ENCODE measurements at places on chromosomes 3 and 15.

- DNase-seq: no peak
Observed at GRCh38 chr3:70849911-70850699, 537.7 kb upstream of the MDFIC2 start.

DNA sequence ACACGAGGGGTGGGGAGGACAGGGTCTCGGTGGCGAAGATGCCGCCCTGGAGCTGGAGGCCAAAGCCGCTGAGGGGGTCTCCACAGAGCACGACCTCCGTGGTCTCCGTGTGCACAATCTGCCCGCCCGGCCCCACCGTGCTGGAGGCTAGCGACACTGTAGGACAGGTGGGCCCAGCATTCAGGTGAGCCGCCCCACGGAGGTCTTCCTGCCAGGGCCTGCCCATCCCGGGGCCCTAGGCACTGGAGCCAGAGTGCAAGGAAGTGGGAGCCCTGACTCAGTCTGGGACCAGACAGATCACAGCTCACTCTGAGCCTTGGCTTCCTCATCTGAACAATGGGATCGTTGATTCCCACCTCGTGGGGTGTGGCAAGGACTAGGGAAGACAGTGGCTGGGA, 25.8 kb downstream of the GRIP2 start:
- no peak for DNase-seq

DNA sequence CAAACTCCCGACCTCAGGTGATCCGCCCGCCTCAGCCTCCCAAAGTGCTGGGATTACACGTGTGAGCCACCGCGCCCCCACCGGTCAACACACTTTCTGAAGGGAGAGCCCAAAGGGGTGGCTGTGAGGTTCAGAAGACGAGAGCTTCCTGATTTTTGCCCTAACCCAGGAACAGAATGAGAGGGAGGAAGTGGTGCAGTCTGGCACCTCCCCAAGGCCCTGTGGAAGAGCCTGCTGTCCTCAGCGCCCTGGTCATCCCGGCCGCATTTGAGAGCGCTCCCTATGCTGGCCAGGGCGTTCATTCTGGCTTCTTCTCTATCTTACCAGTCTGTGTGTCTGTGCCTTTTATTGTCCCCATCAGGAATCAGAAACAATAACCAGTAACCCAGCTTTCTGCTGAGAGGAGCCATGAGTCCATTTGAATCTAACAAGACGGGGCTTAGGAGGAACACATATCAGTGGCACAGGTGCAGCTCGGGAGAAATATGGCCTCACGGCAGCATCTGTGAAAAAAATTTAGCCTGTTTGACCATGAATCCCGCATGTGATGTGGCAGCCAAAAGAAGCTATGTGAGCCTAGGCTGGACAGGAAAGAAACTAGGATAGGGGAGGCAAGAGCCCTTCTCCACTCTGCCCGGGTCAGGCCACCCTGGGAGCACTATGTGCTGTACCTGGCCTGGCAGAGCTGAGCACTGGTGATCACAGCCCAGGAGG, 12.9 kb downstream of the BDH1 start:
- DNase-seq: no peak

DNA sequence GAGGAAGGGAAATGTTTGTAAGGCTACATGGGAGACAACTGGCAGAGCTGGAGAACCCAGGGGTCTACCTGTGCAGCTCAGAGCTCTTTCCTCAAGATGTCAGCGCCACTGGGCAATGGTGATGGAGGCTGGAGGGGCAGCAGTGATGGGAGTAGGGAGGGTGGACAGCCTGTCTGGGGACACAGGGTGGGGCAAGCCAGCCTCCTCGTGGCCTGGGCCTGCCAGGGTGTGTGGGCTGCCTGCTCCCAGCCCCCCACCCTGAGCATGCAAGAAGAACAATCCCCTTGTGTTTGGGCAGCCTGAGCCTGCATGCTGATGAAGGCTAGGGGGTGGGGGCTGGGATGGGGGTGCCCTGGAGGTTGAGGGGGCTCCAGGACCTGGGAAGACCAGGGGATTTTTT, 1.2 kb downstream of the PCBP4 start:
- no peak for DNase-seq

DNA sequence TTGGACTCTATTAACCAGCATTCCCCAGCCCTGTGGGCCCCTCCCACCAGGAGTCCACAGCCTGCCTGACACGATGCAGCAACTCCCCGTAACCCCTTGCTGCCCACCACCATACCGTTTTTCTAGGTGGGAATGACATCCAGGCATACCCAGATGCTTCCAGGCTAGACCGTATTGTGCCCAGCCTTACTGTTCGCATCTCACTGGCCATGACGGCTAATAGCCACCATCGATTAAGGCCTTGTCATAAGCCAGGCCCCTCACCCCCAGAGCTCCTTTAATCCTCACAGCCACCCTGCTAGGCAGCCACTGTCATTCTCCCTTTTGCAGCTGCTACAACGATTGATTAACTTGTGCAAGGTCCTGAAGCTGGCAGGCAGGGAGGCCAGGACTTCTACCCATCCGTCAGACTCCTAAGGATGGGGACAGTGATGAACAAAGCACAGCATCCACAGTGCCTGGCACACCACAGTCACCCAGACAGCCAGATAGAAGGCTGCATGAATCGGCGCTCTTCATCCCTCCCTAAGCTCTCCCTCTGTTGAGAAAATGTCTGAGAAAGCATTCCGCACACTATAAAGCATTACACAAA, 60.0 kb upstream of the FLNB start:
- no peak for DNase-seq

- DNase-seq: no peak
Observed at GRCh38 chr15:39587731-39588530, 7.1 kb downstream of the THBS1 start.

DNA sequence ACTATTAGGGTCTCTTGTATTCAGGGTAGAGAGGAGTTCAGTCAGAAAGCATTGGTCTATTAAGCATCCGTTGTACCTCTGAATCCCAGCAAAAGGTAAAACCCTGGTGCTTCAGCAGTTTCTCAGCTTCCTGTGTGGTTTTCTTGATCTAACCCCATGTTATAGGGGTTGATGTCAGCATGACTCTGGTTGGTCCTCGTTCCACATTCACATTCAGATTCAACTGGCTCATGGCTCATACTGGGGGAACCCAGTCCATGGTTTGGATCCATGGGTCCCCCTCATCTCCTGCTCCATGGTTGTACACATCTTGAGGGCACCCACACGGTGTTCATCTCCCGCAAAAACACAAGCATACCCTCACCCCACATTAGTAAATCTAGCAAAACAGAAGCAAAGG, 47.7 kb upstream of the C2CD4B start:
- no peak for DNase-seq

DNA sequence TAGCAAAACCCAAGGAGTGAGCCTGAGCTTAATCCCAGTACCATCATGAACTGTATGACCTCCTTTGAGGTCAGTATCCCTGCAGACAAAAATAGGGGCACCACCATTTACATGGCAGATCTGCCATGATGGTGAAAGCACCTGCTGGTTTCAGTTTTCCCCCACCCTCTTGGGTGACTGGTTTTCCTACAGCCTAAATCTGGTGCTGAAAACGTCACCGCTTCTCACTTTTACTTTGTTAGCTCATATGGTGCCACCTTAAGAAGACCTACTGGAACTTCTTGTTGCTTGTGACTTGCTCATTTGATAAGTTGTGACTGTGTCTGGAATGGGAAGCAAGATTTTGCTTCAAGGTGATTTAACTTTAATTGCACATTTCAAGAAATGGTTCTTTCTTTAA, 5.1 kb downstream of the PPP1R2 start:
- DNase-seq: no peak

DNA sequence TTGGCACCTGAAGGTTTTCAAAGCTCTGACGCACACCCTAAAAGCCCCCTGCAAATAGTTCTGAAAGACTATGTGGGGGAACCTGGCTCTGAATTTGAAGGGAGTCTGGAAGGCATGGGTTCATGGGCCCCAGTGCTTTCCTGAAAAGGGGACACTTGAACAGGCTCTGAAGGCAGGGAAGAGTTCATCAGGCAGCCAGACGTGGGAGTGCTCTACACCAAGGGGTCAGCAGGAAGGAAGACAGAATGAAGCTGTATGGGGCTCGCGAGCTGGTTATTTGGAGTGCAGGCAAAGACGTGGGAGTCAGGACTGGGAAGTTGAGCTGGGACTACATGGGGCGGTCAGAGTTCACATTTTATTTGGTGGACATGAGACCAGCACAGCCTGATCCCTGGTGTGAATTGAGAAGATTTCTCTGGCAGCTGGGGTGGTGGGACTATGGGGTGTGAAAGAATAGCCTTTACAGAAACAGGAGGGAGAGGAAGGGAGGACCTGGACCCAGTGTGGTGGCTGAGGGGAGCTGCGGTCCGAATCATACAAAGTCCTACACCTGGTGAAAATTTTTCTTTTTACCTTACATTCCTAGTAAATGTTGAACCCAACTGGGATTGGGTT, 12.6 kb downstream of the ABHD6 start:
- DNase-seq: no peak

DNA sequence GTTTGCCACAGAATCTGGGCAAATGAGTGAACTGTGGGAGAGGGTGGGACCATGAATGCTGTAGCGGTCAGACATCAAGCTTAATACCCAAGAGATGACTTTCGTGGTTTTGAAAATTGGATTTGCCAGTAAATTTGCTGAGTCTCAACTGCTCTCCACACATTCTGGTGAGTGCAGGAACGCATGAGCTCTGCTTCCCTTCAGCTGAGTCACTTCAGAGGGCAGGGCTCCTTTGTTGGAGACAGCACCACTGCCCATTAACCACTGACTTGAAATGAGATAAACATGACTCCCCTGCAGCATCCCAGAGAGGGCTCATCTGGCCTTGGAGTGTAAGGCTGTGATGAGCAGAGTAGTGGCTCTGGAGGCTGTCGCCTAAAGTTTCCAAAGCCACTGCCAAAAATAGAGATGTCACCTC, 22.6 kb downstream of the RARRES1 start:
- no peak for DNase-seq

- no peak for DNase-seq
Observed at GRCh38 chr3:172270557-172271166, 177.6 kb downstream of the GHSR start.

- DNase-seq: no peak
Observed at GRCh38 chr3:11717768-11718636, 74.3 kb upstream of the VGLL4 start.

DNA sequence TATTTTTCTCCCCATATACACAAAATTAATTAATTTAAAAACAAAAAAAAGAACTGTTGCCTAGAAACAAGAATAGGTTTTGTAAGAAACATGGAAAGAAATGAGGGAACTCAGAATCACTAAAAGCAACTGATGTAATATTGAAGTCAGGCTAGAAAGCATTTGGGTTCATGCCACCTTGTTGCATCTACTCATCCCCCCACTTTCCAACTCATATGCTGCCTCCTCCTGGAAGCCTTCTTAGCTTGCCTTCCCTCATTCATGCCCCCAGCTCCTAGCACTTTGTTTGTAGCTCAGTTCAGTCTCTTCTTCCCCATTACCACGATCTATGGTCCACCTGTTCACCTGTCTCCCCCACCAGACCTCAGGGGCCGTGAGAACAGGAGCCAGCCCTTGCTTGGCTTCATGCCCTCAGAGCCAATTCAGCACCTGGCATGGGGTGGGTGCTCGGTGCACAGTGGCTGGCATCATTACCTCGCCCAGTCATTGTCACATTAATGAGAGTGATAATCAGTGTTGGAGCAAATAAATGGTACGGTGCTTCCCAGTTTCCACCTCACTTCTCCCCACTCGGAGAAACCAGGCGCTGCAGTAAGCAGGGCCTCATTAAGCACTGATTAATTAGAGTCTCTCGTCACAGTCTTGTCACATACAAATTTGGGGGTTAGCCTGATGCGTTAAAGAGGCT, 62.4 kb upstream of the SLC6A1 start:
- DNase-seq: no peak

- DNase-seq: no peak
Observed at GRCh38 chr15:44023176-44023575, 171.9 kb downstream of the FRMD5 start.

GRCh38 chr15:88221836-88222235, 34.7 kb downstream of the NTRK3 start:
- no peak for DNase-seq

- no peak for DNase-seq
Observed at GRCh38 chr3:29348316-29348715, 67.4 kb downstream of the RBMS3 start.

GRCh38 chr3:153045150-153045549, 116.9 kb upstream of the RAP2B start:
- no peak for DNase-seq

DNA sequence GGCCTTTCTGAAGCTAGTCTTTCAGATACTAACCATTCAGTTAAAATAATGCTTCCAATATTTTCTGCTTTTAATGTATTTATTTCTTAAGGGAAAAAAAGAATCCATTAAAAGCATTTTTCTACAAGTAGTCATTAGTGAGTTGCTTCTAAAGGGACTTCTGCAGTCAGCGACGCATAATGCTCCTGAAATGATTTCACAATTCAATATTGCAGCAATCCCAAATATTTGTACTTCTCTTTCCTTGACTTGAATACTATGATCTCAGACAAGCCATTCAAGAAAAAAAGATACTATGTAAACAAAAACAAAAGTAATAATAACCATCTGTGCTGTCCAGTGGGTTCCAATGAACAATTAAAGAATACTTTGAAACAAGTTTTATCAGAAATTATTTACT, 681.0 kb downstream of the DIPK2A start:
- no peak for DNase-seq

GRCh38 chr15:47246317-47246716, 471.0 kb upstream of the SEMA6D start:
- DNase-seq: no peak

DNA sequence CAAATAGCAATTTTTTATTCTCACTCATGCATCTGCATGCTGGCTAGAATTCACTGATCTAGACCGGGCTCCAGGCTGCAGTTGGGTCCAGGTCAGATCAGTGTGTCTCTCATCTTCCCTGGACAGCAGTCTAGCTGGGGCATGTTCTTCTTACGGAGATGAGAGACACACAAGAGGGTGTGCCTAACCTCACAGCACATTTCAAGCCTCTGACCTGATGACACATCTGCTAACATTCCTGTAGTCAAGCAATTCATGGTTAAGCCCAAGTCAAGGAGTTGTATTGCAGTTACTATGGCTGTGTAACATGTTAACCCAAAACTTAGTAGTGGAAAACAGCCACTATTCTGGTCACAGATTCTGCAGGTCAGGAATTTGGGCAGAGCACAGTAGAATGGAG, 13.1 kb downstream of the BSN start:
- DNase-seq: no peak

- no peak for DNase-seq
Observed at GRCh38 chr15:51111061-51111460, 16.4 kb upstream of the TNFAIP8L3 start.

DNA sequence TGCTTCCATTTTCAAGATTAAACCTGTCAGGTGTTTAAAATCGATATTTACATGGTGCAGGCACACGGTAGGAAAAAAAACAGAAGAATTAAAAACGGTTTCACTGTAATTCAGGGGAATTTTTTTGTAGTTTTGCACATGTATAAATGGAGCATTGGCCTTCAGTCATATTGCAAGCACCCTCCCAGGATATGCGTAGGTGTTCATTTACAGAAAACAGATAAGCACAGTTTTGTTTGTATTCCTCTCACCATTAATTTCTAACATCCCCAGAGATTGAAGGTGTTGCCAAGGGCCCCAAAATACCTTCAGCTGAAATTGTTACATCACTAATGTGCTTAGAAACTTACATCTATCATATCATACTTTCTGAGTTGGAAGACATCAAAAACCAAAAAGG, 427.1 kb upstream of the NR2F2 start:
- DNase-seq: no peak

All from stimulated activated CD8-positive, alpha-beta memory T cell treated with anti-CD3 and anti-CD28 coated beads, Interleukin-12 subunit alpha, Interleukin-12 subunit beta, amount 100 ng/mL, for 1 hour (primary cell).